ENCODE measurements at places on chromosomes 5 and 9.
A peak's percentile ranks its signal among the peaks of the same experiment; 100 is the strongest.

DNA sequence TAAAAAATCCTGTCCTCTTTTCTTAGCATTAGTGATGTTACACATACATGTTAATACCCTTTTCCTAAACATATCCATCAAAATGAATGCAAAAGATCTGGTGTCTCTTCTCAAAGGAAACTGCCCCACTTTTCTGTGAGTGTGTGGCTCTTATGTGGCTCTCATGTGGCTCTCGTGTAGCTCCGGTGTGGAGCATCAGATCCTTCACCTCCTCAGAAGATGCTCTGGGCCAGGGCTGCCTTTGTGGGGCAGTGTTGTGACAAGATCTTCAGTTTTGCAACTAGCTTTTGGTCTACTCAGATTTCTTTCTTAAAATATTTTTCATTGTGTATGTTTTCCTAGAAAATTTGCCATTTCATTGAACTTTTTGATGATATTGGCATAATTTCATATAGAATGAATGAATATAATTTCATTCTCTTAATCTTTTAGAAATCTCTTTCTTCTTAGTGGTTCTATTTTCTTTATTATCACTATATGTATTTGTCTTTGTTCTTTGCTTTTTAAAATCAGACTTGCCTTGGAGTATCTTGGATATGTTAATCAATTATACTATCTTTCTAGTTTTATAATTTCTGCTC is 19.4 kb downstream of the GARNL3 start:
- no peak for DNase-seq

GRCh38 chr5:110256298-110256697 is 470.2 kb downstream of the TMEM232 start:
- no peak for DNase-seq

- no peak for DNase-seq
Observed at GRCh38 chr5:146369691-146370090, 31.1 kb downstream of the POU4F3 start.

DNA sequence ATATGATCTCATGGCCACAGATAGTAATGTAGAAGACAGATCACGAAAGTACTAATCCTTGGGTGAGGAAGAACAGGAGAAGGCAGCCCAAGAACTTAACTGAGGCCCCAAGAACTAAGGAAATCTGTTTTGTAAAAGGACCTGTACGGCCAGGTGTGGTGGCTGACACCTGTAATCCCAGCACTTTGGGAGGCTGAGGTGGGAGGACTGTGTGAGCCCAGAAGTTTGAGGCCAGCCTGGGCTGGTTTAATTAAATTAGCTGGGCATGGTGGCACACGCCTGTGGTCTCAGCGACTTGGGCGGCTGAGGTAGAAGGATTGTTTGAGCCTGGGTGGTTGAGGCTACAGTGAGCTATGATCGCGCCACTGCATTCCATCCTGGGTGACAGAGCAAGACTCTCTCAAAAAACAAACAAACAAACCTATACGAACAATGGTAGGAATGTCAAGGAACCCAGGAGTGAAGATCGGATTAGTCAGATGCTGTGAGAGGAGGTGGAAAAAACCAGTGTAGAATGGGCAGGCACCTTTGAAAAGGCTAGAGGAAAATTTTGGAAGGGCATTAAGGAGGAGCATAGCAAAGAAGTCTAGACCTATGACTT is 283.8 kb upstream of the DMRT1 start:
- DNase-seq: no peak

- DNase-seq: no peak
Observed at GRCh38 chr5:92081958-92082712, 699.0 kb upstream of the ARRDC3 start.

DNA sequence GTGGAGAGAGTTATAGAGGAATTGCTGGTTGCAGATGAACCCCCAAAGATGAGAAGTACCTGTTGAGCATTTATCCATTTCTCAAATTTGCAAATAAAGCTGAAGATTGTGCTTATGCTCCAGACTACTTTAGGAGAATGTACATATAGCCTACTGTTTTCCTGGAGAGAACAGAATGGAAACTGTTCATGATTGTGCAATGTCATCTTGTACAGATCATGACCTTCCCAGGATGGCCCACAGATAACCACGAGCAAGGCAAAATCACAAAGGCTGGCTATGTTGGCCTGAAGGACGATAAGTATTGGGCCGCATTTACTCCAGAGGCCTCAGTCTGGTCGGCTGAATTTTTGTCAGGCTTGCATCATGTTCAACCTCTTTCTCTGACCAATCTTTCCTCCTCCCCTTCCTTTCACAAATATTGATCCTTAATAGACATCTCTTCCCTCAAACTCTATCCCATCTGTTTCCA is 28.5 kb upstream of the RICTOR start:
- no peak for DNase-seq

- DNase-seq: no peak
Observed at GRCh38 chr5:59222687-59223511, 640.0 kb downstream of the RAB3C start.

DNA sequence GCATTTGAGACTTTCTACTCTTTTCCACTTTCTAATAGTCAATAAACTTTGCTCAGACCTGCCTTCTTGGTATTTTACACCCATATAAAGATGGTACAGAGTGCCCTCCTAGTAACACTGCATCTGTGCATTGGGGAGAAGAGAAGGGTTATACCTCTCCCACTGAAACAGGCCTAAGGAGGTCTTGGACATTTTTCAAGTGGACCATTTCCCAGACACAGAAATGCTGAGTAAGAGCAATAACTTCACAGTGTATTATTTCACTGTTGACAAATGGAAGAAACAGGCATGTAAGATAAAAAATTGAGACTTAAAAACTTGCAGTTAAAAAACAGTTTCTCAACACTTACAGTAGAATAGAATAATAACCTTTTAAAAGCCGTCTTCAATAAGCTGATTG is 1224.0 kb upstream of the CDH18 start:
- no peak for DNase-seq

- DNase-seq: peak; percentile 66
Observed at GRCh38 chr5:168348084-168348414, 56.6 kb downstream of the WWC1 start.
